Stimulated activated CD4-positive, alpha-beta T cell treated with anti-CD3 and anti-CD28 coated beads, Interleukin-12 subunit alpha, Interleukin-12 subunit beta, amount 100 ng/mL, for 48 hours (primary cell): ENCODE measurements at places on chromosomes 16 and 17.

- no peak for DNase-seq
Observed at GRCh38 chr16:74677868-74678267, 11.2 kb upstream of the RFWD3 start.

DNA sequence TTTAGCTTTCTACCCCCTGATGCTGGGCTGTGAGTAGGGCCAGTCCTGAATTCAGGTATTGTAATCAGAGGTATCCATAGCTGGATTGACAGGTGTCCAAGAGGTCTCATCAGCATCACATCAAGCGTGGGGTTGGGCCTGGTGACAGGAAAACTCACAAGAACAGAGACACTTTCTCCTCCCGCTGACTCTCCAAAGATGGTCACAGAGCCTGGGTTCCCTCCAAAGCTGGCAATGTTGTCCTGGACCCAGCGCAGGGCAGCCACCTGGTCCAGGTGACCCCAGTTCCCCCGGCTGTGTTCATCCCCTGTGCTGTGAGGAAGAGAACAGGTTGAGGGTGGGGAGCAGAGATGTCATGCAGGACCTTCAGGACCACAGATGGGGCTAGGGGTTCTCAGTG is 11.7 kb downstream of the CES1 start:
- no peak for DNase-seq

GRCh38 chr17:676060-676700 is 38.5 kb downstream of the VPS53 start:
- no peak for DNase-seq

- DNase-seq, result no peak
Observed at GRCh38 chr16:47734081-47734857, 273.1 kb downstream of the PHKB start.

- DNase-seq, result no peak
Observed at GRCh38 chr17:10233161-10233560, 34.8 kb upstream of the GAS7 start.

GRCh38 chr16:53753431-53753830 is 49.5 kb downstream of the FTO start:
- no peak for DNase-seq

DNA sequence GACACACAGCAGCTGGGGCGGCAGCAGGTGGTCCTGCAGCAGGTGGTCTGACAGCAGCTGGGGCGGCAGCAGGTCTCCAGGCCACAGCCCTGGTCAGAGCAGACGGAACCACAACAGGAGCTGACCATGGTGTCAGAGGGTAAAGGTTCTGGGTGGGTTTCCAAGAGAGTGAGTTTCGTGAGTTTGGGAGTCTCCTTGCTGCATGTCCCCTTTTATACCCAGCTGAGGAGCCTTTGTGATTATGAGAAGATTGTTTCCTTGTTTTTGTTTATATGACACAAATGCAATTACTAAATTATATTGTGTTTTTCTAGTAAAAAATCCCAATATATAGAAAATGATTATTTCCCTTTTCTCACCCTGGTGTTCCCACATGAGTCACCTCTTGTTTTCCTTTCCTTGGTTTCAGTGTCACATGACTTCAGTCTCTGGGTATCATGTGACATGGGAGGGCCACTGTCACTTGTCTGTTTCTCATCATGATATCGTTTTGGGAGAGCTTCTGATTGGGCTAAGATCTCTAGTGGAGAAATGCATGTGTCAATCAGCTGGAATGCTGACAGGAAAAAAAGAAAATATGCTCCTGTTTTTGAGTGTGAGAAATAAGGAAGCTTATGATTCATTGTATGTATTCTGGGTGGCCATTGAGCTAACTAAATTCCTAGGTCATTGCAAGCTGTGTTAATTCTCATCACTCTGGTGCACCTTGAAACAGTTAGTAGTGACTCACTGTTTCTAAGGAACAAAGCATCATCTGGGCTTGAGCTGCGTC is at the start of gene KRTAP4-6:
KRTAP4-6 (minus strand) TSS at position 185 of the 772 bp plus-strand sequence; CDS start at position 128, 57 bp downstream.
- DNase-seq, result no peak

DNA sequence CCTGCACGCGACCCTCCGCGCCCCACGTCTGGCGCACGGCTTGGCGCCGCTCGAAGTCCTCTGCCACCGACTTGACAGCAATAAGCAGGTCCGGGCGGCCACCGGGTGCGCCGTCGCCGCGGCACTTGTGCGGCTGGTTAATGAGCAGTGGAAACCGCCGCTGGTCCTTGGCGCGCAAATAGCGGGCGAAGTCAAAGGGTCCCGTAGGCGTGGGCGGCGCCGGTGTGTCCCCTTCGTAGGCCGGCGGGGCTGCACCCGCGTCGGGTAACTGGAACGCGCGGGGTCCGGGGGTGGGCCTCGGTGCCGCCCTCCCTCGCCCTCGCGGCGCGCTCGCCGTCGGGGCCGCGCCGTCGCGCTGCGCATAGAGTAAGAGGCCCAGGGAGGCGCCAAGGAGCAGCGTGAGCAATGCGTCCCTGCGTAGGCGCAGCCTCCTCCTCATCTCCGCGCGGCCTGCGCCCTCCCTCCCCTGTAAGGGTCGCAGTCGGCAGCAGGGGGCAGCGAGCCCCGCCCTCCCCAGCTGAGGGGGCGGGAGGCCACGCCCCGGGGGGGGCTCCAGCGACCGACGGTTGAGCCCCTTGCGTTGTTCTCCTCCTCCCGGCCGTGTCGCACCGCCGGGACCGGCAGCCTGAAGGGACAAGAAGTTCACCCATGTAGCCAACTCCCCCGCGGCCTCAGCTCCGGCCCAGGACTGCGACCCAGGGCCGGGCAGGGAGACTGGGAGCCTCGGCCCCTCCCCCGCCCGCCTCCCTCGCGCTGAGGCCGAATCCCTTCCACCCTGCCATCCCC is 558 bp downstream of the B3GNT9 start:
- no peak for DNase-seq

- DNase-seq, result no peak
Observed at GRCh38 chr17:2198927-2199326, 104.7 kb downstream of the SMG6 start.

GRCh38 chr16:2177101-2177500 is 19.3 kb downstream of the CASKIN1 start:
- DNase-seq, result no peak

DNA sequence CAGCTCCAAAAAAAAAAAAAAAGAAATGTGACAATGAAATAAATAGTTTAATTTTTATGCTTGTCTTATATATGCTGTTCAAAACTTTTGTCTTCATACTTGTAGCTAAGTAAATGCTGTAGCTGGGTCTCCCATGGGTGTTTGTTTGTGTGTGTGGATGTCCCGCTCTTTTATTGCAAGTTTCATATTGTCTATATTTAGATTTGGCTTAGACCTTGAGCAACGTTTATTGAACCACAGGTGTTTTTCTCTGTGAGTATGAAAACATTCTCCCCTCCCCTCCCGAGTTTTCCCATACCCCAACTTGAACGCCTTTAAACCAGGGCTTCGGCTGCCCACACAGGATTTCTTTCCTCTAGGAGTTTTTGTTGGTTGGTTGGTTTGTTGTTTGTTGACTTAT is 45.2 kb downstream of the MFSD11 start:
- DNase-seq, result no peak

- no peak for DNase-seq
Observed at GRCh38 chr16:69443927-69444631, 19.7 kb downstream of the CYB5B start.

DNA sequence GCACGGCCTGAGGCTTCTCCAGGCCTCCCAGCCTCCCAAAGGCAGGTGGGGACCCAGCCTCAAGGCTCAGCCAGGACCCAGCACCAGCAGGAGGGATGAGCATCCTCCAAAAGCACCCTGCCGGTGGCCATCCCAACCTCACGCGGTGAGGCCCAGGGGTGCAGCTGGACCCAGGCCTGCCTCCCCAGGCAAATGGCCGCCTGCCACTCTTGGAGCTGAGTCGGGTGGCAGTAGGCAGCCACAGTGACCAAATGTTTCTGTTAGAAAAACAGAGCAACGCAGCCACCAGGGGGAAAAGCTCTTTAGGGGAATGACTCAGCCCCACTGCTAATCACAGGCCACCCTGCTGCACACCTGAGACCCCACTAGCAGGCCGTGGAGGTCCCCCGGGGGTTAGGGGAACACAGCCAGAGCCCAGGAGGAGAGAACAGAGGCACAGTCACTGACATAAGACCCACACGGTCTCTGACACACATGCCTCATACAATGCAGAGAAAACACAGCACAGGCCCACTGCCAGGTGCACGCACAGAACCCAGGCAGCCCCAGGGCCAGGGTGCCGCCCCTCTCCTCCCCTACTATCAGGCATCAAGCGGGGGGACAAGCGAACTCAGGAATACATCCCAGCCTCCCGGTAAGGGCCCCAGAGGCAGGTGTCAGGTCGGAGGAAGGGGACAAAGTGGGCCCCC is 12.4 kb downstream of the BCAR1 start:
- no peak for DNase-seq

- DNase-seq, result no peak
Observed at GRCh38 chr17:67478401-67479041, 101.4 kb downstream of the PITPNC1 start.

DNA sequence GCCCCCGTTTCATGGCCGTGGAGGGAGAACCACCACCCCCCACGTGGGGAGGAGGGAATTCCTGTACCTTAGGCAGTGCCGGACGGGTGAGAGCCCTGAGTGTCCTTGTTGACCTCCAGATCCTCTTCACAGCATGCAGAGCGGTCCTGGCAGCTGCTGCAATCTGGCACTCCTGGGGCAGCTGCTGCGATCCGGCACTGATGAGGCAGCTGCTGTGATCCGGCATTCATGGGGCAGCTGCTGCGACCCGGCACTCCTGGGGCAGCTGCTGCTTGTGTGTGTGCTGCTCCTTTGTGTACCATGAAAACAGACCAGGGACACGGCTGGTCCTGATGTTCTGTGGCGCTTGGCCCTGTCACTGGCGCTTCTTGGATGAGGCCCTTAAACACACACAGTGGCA is 12.8 kb downstream of the ZNF778 start:
- no peak for DNase-seq

GRCh38 chr16:14364386-14365199 is 265.5 kb downstream of the PARN start:
- no peak for DNase-seq

GRCh38 chr17:67017910-67018309 is 26.4 kb upstream of the CACNG1 start:
- no peak for DNase-seq

DNA sequence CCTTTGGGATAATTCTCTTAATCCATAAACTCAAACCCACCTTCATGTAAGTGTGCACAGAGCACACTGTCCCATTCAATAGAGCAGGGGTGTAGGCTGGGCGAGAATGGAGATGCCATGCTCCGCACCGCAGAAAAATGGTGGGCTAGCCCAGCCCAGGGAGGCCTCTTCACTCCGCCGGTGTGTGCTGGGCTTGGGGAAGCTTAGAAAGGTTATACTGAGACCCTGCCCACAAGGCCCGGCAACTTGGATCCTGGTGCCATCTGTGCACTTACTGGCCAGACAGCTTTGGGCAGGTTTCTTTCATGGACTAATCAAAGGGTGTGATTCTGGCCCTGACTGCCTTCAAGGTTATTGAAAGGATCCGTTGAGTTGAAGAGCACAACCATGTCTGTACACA is 3.7 kb upstream of the STAT5A start:
- DNase-seq, result no peak
